ENCODE measurements at places on chromosomes 4 and X.
A peak's percentile ranks its signal among the peaks of the same experiment; 100 is the strongest.

DNA sequence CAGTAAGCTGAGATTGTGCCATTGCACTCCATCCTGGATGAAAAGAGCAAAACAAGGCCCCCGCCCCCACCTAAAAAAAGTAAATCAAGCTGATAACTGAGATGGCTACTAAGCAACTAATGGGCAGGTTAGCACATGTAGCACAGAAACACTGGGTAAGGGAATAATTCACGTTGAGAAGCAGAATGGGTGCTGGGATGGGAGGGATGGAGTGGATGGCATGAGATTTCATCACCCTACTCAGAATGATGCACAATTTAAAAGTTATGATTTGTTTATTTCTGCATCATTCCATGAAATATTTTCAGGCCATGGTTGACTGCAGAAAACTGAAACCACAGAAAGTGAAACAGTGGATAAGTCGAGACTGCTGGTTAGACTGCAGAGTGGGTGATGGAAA, 224.0 kb downstream of the ARAP2 start:
- DNase-seq, result no peak

GRCh38 chr4:86670756-86671155, 76.6 kb downstream of the PTPN13 start:
- DNase-seq, result no peak

- DNase-seq, result no peak
These were observed 54.6 kb upstream of the GPR78 start for GRCh38 chr4:8525383-8526120.

DNA sequence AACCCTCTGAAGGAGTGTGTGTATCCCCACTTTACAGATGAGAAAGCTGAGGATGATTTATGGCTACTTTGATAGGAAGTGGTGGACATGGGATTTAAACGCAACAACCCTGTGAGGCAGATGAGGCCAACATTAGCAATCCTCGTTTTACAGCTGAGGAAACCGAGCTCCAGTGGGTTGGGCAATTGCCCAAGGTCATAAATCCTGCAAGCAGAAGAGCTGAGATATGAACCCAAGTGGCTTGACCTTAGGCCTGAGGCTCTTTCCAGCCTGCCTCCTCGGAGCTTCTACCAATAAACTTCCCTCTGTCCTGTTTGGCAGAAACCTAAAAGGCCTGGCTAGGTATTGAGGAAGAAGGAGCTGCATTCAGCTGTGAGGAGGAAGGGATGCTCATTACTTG, 185.5 kb upstream of the RBPJ start:
- no peak for DNase-seq

GRCh38 chr4:8402181-8402597, 38.3 kb downstream of the ACOX3 start:
- no peak for DNase-seq

DNA sequence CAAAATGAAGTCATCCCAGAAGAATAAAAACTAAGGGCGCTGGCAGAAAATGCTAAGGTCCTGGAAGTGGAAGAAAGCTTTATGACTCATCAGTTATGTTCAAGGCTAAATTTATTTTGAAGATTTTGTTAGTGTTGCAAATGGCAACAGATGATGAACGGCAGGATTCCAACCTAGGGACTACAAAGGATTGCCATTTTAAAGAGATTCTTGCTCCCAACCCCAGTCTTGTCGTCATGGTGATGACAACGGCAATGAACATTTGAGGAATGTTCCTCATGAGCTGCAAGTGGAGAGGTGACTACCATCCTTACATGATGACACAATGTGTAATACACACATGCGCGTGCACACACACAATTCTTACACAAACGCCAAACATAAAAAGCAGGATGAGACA, 54.4 kb upstream of the FTHL17 start:
- DNase-seq, result no peak

- DNase-seq, result no peak
These were observed 31.6 kb downstream of the ETDC start for GRCh38 chrX:135340831-135341230.

- no peak for DNase-seq
These were observed 110.4 kb upstream of the BEND4 start for GRCh38 chr4:42262701-42263490.

DNA sequence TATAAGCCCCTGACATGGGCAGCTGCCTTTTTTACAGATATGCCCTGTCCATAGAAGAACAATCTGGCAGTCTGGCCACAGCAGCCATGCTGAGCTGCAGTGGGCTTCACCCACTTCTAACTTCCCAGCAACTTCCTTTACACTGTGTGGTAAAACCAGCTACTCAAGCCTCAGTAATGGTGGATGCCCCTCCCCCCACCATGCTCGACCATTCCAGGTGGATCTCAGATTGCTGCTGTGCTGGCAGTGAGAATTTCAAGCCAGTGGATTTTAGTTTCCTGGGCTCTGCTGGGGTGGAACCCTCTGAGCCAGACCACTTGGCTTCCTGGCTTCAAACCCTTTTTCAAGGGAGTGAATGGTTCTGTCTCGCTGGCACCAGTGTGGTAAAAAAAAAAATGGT, 355.9 kb upstream of the EDA2R start:
- DNase-seq, result no peak

DNA sequence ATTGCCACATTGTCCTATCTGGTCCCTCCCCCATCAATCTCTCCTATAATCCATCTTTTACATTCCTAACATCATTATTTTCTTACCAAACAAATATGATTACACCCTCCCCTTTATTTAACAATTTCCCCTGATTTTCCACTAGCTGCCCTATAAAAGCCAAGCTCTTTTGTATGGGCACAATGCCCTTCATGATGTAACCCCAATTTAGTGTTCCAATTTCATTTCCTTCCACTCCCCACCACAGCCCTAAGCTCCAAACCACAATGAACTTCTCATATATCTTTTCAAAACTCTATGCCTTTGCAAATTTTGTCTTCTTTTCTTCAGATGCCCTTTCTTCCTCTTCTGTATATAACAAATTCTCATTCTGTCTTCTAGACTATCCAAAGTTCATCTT, 39.5 kb upstream of the PTPN13 start:
- no peak for DNase-seq

DNA sequence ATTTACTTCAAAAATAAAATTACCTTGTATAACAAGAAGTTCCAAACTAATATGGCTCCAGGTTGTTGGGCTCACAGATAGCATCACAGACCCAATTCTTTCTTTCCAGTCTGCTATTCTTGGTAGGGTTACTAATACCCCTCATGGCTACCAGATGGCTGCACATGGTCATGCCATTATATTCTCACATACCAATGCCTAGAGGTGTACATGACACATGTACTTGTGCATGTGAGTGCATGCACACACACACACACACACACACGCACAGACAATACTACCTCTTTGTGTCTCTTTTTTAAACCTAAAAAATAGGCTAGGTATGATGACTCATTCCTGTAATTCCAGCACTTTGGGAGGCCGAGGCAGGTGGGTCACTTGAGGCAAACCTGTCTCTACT, 31.1 kb downstream of the FBXO8 start:
- DNase-seq, result no peak

GRCh38 chr4:163395055-163395454, 51.4 kb downstream of the NPY5R start:
- no peak for DNase-seq

DNA sequence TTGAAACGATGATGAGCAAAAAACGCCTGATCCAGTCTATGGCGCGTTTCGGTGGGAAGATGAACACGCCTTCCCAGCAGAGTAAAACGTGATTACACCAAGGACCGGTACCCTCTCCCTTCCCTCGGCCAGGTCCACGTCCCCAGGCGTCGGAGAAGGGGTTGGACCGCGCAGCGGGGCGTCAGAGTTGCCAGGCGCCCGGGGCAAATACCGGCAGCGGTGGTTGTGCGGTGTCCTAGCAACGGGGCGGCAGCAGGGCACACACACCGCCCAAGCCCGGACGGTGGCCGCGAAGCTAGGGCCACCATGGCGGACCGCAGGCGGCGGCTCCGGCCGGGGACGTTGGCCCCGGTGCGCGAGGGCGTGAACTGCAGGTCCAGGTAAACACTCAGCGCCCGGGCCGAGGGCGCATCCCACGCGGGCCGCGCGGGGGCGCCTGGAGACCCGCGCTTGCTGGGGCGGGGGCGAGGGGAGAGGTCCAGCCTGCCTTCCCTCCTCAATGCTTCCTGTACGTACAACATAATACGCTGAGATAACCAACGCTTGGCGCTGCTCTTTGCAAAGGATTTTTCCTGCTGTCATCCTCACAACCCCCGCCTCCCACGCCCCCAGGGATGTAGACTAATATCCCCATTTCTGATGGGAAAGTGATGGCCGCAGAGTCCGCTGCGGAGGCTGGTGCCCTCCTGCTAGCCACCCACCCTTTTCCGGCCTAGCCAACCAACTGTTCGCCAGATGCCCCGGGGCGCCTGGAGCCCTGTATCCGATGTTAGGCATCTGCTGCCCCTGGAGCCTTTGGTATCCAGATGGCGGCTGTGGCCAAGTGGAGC, at the start of gene FAM47E:
Gene FAM47E, plus strand, starts transcription at position 281 of the 830 bp plus-strand sequence. Its CDS starts 26 bp downstream, at position 307.
- DNase-seq, result peak; percentile 84

- no peak for DNase-seq
These were observed 94.9 kb upstream of the MSX1 start for GRCh38 chr4:4764558-4764905.

GRCh38 chr4:1294891-1295290, 5.2 kb downstream of the MAEA start:
- no peak for DNase-seq

DNA sequence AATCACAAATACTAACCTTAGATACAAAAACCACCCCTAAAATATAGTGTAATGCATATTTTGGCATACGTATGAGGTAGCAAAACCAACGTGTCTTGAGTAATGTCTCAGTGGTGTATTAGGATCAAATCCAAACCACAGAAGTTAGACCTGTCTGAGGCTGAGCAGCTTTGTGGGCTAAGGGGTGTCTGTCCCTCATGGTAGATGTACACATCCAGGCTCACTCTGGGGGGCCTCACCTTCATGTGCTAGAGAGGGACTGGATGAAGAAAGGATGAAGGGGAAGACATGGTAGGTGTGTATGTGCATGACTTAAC, 188.0 kb upstream of the TBC1D9 start:
- DNase-seq, result no peak

DNA sequence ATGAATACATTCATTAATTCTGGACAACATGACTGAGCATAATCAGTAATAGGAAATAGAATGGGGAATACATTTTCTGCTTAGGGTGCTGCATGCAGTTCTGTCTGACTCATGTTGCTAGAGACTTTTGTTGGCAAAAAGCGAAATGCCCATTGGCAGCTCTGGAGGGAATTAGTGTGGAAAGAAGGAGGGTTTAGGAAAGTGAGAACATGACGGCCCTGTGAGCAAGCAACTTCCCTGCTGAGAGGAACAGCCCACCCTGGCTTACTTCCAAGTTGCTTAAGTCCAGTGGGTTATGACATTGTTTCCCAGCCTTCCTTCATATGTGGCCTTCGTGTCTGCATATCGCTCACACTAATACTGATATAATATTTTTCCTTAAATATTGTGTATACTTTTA, 13.8 kb downstream of the MAD2L1 start:
- no peak for DNase-seq

DNA sequence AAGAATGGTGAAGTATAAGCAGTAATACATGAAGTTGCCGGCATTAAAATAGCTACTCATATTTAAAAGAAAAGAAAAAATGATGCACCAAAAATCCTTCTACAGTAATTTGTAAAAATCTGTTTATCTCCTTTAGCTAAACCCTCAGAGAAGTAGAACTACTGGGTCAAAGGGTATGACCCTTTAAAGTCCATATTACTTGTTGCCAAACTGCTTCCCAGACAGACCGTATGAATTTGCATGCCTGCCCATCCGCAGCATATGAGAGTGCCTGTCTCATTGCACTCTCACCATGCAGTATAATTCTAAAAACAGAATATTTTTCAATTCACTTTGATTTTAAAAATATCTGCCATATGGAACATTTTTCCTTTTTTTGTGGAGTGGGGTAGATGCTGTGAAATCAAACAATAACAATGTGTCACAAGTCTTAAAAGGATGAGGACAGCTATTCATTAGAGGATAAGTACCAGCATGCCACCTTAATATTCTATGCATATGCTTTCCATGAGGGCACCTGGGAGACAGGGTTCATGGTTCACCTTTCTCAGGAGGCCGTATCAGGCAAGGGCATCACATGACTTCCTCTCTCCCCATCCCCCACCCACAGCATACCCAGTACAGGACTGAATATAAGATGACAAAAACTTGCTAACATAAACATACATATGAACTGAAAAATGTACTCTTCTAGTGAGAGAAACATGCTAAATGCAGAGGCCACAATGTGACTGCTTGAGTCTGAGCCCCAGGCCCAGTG, 17.8 kb downstream of the ZDHHC9 start:
- no peak for DNase-seq

- no peak for DNase-seq
These were observed 40.2 kb upstream of the EPGN start for GRCh38 chr4:74267998-74268606.

GRCh38 chrX:65643531-65644052, 23.9 kb upstream of the MSN start:
- DNase-seq, result no peak

DNA sequence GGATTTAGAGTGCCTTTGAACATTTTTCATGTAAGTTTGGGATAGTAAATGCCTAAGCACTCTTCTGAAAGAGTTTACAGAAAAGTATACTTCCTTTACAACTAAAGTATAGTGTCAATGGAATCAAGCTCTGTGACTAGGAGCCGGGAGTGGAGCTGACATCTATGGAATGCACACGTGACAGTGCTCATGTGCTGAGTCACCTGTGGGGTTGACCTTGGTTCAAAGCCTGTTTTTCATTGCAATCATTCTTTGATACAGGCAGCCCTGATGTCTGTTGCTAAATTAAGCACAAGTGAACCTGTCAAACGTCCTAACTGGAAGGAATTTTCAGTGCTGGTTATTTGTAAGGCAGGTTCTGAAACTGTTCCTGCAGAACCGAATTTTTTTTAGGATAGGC, 82.5 kb downstream of the GPAT3 start:
- DNase-seq, result no peak

GRCh38 chrX:107710617-107711391, 64.8 kb downstream of the TSC22D3 start:
- no peak for DNase-seq

GRCh38 chr4:56910172-56910967, 2.7 kb downstream of the REST start:
- DNase-seq, result no peak

DNA sequence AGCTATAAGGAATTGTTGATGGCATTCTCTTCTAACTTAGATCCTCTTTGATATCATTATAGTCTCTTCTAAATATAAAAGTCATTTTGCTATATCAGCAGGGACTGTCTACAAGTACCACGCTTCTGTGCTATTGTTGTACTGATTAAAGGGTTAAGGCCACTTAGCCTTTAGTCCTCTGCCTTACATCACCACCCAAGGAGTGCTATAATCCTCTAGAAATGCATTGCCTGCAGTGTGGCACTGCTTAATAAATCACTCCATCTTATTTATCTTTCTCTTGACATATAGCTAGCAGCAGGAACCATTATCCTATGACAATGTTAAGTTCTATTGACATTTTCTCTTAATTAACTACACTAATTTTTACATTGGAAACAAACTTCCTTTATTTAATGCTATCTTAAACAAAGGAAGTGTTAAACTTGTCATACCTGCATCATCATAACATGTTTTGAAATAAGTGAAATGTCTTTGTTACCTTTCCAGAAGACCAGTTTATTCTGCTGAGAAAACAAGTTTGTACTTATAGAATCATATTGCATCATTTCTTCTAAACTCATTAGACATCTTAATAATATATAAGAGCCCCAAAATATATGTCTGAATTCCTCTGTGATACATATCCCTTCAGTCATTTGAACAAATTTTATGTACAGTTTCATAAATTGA, 360.9 kb upstream of the ATOH1 start:
- DNase-seq, result no peak
